T-helper 22 cell (primary cell): ENCODE measurements at places on chromosomes 12 and 14.

DNA sequence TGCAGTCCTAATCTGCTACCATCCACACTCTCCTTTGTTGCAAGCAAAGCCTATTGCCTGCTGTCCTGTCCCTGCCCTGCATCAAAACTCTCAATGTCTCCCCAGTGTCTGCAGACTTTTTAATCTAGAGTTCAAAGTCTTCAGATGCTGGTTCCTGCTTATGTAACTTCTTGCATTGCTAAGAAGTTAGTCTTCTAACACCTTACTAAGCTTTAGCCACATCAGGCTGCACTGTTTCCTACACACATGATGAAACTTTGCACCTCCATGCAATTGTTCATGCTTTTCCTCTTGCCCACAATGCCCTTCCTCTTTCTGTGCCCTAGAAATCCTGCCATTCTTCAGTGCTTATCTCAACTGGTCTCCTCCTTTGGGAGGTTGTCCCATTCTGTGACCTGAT is 16.2 kb upstream of the DICER1 start:
- DNase-seq: no peak

DNA sequence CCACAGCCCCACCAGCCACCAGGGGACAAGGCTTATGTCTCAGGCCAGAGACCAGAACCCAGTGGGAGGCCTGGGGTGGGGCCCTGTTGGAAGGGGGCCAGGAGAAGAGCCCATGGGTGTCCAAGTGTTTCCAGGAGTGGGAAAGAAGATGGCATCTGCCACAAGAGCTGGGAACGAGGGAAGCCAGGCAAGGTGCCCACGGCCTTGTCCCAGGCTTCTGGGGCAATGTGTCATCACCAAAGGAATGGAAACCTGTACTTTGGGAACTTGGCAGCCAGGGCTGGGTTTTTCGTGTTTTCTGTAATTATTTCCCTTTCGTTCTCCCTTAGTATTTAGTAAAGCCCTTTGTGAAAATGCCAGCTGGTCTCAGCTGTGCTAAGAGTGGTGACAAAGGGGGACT is 5.3 kb upstream of the PGF start:
- DNase-seq: no peak

DNA sequence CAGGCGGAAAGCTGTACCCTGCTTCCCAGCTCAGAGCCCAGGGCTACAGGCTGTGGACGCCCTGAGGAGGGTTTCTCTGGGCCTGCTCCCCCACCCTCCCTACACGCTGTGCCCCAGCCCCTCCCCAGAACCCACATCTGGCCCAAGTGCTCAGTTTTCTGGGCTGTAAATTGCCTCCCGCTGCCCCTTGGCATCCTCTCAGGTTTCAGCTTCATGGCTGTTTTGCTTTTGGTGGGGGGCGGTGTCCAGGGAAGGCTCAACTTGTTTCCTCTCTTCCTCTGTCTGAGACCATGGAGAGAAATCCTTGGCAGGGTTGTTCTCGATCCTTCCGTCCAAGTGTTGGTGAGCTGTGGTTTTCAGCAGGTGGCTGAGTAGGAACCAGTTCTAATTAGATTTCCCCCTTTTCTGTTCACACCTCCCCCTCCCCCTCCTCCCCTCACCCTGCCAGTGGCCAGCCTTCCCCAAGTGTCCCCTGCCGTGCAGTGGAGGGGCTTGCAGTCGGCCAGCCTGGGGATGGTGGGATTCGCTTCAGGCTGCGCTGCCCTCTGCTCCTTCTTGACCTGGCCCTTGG is 61.8 kb downstream of the TSPAN9 start:
- no peak for DNase-seq

DNA sequence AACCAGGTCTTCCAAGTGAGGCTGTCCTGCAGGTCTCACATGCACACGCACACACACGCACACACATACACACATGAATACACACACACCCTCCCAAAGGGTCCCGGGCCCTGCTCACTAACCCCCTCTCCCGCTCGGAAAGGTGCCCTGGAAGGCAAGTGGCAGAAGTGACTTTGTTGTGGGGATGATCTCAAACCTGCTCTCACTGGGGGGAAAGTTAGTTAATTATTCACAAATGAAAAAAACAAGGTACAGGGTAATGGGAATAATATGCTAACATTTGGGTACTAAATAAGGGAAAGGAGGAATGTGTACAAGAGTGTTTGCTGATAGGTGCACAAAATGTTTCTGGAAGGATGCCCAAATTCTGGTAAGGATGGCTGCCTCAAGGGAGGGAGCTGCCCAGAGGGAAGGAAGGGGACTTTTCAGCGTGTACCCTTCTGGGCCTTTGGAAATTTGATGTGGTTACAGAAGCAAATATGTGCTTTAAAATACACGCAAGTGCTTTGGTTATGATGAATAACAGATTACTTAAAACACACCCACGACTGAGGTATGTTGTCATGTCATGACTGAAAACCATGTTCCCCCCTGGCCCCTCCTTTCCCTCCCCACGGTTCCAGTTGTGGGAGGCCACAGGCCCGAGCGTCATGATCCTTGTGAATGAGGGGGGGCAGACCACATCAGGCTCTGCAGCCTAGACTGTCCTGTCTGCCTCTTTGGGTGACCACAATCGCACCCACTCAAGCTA is 43.3 kb upstream of the PLEKHG6 start:
- DNase-seq: no peak

DNA sequence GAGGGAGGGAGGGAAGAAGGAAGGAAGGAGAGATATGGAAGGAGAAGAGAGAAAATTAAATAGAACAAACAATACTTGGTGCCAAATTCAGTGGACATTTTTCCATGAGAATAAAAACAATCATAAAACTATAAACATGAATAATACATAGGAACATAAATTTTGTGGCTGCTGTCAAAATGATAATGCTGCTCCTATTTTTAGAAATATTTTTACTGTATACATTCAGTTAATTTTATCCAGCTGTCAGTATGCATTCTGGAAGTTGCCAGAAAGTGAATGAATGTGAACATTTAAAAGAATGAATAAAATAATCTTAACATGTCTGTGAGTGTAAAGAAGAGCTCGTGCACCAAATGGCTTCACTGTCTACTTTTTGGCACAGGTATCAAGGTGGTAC is 13.9 kb upstream of the PCED1B start:
- DNase-seq: no peak

DNA sequence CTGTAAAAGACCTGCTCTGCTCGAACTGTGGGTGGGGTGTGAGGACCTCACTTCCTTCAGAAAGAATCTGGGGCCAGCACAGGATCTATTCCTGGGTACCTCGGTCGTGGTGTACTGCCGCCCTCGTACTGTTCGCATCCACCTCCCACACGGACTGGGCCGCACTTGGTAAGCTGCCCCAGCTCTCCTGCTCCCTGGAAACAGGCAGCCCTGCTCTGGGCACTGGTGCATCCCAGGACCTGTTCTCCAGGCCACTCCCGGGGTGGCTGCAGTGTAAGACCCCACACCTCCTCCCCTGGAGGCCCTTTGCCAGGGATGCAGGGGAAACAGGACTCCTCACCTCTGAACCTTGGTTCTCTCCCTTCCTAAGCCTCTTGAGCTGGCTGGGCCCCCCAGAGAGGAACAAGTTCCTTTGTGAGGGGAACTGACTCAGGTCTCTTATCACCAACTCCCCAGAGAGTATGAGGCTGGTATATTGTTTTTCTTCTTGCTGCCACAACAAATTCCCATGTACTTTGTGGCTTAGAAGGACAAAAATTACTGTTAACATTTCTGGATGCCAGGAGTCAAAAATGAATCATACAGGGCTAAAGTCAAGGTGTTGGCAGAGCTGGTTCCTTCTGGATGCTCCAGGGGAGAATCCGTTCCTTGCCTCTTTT is 276.5 kb downstream of the NUAK1 start:
- no peak for DNase-seq

DNA sequence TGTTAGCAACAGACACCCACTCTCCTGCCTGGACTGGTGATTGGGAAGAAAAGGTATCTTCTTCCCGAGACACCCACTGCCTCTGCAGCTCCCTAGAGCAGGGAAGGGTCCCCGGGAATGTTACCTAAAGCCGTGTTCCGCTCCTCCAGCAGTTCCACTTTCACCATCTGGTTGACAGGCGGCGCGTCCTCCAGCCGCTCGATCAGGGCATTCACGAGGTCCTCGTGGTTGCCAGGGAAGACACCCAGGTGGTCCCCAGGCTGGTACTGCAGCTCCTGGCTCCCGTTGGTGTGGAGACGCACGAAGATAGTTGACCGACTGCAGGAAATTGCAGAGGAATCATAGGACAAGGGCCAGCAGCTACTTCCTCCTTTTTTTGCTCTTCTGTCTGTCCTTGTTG is 44.2 kb upstream of the FBXO21 start:
- no peak for DNase-seq

DNA sequence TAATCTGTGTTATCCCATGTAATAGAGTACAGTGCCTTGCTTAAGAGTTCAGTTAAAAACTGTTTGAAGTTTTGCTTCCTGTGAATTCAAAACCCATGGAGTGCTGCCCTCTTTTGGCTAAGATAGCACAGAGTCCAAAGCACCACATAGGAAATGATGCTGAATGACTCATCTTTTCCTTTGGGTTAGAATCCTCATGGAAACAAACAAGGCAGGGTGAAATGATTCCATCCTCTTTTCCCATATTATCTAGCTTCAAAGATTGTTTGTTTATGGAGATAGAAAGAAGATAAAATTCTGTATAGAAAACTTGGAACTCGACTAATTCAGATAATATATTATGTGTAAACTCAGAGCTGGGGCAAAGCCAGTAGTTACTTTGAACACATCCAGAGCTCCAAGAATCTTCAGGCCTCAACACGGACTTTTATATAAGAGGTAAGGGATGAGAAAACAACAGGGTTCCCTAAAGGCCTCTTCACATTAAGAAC is 87.4 kb downstream of the OTOGL start:
- no peak for DNase-seq

DNA sequence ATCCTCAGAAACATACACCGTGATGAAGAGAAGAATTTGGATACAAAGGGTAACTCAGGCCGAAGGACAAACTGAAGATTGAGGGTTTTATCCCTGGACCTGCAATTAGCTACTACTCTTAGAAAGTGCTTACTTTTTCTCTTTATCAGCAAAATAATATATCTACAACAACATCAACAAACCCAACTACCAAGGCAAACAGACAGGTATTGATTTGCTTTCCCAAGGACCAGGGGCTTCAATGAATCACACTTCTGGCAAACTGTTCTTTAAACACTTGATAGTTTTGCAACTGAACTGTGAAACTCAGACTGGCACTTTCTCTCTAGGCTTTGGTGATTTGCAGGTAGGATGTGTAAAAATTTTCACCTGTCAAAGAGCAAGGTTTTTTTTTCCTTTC is 247.5 kb downstream of the SEC23A start:
- DNase-seq: no peak

GRCh38 chr14:77158175-77158881 is 16.7 kb upstream of the ZDHHC22 start:
- no peak for DNase-seq

DNA sequence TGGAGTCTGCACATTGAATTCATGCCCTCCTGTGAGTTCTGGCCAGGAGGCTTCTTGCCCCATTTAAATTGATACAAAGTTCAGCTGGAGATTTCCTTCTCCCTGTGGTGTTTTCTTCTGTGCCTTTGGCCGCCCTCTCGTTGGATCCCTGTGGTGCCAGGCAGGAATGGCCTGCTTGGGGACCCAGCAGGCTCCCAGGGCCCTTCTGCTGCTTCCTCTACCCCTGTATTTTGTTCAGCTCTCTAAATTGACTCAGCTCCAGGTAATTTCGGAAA is 197.2 kb downstream of the FOXA1 start:
- DNase-seq: no peak

DNA sequence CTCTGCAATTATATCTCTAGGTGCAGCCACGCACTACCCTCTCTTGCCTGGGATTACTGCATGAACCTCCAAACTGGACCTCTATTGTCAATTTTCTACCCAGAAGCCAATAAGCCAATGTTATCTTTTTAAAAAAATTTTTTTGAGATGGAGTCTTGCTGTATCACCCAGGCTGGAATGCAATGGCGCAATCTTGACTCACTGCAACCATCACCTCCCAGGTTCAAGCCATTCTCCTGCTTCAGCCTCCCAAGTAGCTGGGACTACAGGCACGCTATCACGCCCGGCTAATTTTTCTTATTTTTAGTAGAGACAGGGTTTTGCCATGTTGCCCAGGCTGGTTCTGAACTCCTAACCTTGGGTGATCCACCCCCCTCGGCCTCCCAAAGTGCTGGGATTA is 11.2 kb upstream of the PXN start:
- no peak for DNase-seq

GRCh38 chr14:51006781-51007211 is 62.5 kb upstream of the PYGL start:
- no peak for DNase-seq

DNA sequence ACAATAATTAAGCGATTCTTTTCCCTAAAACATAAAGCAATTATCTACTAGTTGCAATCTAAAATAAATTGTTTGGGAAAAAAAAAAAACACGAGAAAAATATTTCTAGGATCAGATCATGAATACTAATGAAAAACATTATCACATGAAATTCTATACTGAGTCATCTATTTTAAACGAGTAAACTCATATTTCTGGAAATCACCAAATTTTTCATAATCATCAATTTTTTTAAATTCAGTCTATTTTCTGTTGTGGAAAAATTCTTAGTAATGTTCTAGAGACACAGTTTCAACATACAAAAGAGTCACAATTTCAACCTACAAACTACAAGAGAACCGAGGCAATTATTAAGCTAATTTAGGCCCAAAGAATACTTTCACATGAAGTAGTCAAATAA is 245.6 kb upstream of the SOX5 start:
- DNase-seq: no peak

GRCh38 chr12:109650808-109651207 is 62.8 kb upstream of the FAM222A start:
- no peak for DNase-seq

DNA sequence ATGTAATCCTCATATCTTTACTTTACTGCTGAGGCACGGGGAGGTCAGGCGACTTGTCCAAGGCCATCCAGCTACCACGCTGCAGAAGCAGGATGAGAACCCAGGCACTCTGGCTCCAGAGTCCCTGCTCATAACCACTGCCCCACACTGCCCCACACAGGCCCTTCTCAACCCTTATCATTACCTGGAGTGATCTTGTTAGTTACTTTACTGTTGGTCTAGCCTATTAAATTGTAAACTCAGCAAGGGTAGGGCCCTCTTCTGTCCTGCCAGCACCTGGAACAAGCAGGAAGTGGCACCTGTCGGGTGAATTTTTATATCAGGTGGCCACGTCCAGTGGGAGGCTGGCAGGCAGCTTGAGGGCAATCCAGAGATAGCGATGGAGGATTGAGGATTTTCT is 12.2 kb downstream of the FAIM2 start:
- DNase-seq: no peak

GRCh38 chr12:95446506-95446900 is 27.4 kb upstream of the METAP2 start:
- DNase-seq: no peak
